Bladder microvascular endothelial cell (primary cell): ENCODE measurements at places on chromosomes 12 and 14. TPM values are rescaled to one million over a fixed set of nuclear protein-coding genes. Genes with fewer than 3 reads are reported as not detected.

Gene CMTM5
- not detected in 2 replicates for total RNA-seq

Gene STAC3
- 0.16 TPM in 1 of 2 replicates, not detected in the other for total RNA-seq

Gene ABHD12B
- total RNA-seq = not detected in 2 replicates

Gene CD69
- total RNA-seq = 0.97 and 3.7 TPM in 2 replicates

Gene FMNL3
- 61.7 and 123 TPM in 2 replicates for total RNA-seq

Gene AGAP2
- total RNA-seq = under 0.01 and 0.06 TPM in 2 replicates

Gene FBXO33
- 16.4 and 16.9 TPM in 2 replicates for total RNA-seq

Gene SLC7A7
- total RNA-seq = 6.2 and 6.9 TPM in 2 replicates

Gene CLEC7A
- 0.16 and 0.25 TPM in 2 replicates for total RNA-seq
